Kidney epithelial cell (primary cell): ENCODE measurements at places on chromosomes 5 and 9. TPM values are rescaled to one million over a fixed set of nuclear protein-coding genes. Genes with fewer than 3 reads are reported as not detected.

- DNase-seq, result no peak
Measured at GRCh38 chr9:27065288-27065687, 43.7 kb upstream of the TEK start.

Gene ZNG1A
- 29.7 and 33.3 TPM in 2 replicates for total RNA-seq

Gene INSL6
- total RNA-seq, result not detected in 2 replicates

DNA sequence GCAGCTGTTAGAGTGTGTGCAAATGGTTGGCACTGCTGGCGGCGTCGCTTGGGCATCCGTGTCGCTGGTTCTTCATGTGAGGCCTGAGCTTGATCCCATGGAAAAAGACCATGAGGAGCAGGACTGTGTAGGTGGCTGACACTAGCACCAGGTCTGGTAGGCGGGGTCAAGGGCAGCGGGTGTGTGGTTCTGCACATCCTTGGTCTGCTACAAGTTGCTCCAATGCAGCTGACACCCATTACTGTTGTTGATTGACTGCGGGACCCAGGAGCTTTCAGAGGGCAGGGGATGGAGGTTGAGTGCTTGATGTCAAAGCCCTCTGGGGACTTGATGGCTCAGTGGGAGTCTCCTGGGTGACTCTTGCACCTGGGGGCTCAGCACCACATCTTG lies 29.0 kb upstream of the PITX1 start:
- no peak for DNase-seq

Gene LRRC19
- total RNA-seq, result under 0.01 TPM in 1 of 2 replicates, not detected in the other

DNA sequence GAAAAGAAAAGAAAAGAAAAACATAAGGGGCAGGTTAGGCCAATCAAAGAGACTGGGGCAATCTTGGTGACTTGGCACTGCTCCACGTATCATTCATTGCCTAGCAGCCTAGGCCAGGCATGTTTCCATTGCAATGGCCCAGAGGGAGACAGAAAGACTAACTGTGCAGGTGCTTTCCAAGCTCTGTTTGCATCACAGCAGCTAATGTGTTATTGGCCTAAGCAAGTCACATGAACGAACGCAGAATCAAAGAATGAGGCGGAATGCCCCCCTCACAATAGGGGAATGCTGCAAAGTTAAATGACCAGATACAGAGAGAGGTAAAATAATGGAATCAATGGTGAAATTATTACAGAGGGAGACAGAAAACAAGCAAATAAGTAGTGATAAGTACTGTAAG lies 11.1 kb upstream of the VPS13A start:
- DNase-seq, result no peak

- no peak for DNase-seq
Measured at GRCh38 chr9:71752352-71752751, 16.0 kb downstream of the CEMIP2 start.

DNA sequence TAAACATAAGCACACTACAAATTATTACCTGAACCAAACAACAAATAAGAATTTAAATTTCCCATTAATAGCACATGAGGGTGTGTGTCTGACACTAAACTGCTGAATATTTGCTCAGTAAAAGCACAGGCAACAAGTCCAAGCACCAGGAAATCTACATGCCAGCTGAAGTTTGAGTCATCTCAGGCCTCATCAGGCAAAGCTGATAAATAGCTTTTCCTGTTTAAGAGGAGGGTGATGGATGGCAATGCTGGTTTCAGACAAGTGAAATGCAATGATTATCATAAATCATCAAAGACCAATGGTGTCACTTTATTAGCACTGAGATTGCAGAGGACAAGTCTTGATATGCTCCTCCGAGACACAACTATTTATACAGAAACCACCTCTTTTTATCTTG lies 1668.0 kb upstream of the C9orf72 start:
- no peak for DNase-seq

- DNase-seq, result no peak
Measured at GRCh38 chr5:1724822-1725602, 74.6 kb downstream of the MRPL36 start.

Gene ADCY2
- total RNA-seq, result 0.25 and 0.62 TPM in 2 replicates

DNA sequence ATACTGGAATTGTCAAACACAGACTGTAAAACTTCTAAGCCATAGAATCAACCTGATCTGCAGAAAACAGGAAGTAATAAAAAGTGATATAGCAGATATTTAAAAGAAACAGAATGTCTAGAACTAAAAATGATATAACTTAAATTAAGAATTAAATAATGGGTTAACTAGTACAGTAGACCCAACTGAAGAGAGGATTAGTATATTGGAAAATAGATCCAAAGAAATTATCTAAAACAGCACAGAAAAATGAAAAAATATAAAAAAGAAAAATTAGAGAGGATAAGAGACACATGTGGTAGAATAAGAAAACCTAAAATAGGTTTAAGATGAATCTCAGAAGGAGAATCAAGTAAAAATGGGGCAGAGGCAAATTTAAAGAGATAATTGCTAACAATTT lies 219.9 kb downstream of the SEMA6A start:
- DNase-seq, result no peak

DNA sequence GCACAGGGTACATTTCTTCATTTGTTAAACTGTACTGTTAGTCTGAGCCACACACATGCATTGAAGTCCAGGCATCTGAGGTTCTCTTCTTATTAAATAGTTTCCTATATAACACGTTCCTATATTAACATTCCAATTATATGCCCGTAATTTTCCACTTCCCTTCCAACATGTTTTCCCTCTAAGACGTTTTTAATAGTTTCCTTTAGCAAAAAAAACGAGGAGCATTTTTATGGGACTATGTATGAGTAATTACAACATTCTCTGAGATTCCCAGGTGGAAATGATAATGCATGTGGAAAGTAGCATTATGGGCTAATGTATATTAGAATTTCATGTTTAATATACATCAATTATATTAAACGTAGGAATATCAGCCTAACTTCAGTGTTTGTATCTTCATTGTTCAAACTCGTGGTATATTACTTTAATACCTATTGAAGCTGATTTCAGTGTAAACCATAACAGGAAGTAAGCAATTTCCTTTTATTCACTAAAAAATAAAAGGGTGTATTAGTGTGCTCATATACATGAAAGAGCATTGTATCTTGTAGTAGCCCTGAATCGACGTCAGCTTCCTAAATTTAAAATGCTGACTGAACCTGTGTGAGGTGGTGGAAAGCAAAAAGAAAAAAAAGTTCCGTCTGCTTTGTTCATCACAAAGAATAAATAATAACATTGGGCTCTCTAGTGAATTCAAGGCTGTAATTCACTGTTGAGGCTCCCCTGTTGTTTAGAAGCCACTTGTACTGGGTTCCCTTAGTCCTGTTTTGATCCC lies 11.3 kb downstream of the SMARCA2 start:
- no peak for DNase-seq

Gene OR1Q1
- not detected in 2 replicates for total RNA-seq

DNA sequence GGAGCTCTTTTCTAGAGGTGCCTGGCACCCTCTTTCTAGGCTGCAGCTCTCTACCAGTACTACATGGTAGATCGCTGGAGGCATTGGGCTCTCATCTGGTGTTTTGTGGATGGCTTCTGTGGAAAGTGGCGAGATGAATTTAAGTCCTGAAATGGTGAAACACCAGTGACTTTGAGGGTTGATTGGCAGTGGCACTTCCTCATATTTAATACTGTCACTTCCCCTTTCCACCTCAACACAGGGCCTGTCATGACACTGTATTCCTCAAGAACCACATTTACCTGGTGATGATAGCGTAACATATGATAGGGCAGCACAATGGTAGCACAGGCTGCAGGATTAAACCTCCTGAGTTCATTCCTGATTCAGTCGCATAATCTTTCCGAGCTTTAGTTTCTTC lies 132.1 kb downstream of the KDM4C start:
- no peak for DNase-seq

Gene SLC44A1
- total RNA-seq, result 16.5 and 17.7 TPM in 2 replicates

Gene ANKRD34B
- 1.5 and 2.2 TPM in 2 replicates for total RNA-seq

GRCh38 chr5:178778919-178779318 lies 48.5 kb upstream of the ZNF354A start:
- peak; percentile 44 for DNase-seq

- DNase-seq, result peak; percentile 76
Measured at GRCh38 chr5:125717209-125717608, 706.0 kb upstream of the GRAMD2B start.

DNA sequence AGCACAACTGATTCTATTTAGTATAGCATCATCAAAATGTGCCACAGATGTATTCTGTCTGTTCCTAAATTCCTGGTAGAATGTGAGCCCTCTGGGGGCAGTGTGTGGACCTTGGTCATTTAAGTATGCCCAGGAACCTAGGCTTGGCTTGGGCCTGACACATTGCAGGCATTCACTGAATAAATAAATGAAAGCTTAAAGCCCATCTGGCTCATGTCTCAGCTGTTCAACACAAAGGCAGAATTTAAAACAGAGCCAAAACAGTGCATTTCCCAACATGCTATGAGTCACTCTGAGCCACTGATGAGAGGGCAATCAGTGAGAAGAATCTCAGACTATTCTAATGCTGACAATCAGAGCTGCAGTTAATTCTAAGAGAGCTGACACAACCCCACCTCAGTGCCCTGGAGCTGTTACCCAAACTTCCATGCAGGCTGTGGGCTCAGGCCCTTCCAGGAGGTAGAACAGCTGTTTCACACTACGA lies 8.1 kb downstream of the FAM193B start:
- peak; percentile 93 for DNase-seq

GRCh38 chr9:137760426-137760825 lies 117.2 kb upstream of the CACNA1B start:
- DNase-seq, result no peak

DNA sequence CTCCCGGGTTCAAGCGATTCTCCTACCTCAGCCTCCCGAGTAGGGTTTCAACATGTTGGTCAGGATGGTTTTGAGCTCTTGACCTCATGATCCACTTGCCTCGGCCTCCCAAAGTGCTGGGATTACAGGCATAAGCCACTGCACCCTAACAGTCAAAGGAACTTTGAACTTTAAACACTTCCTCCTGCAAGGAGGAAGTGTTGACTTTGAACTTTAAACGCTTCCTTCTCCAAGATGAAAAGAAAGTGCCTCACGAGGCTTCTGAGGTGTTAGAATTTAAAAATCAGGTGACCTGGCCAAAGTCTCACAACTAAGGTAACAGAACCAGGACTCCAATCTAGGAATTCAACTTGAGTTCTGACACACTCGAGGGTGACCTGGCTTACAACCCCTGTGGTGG lies 150.9 kb downstream of the BRINP1 start:
- DNase-seq, result no peak

GRCh38 chr5:130729541-130729940 lies 435.5 kb downstream of the HINT1 start:
- no peak for DNase-seq

GRCh38 chr5:66515209-66515608 lies 81.0 kb upstream of the MAST4 start:
- no peak for DNase-seq

Gene LCN10
- total RNA-seq, result 0.21 TPM in 1 of 2 replicates, not detected in the other

Gene TMC1
- not detected in 2 replicates for total RNA-seq

Gene RASGRF2
- total RNA-seq, result 5.4 and 5.8 TPM in 2 replicates

Gene MRPL50
- 10.9 and 13.9 TPM in 2 replicates for total RNA-seq

- no peak for DNase-seq
Measured at GRCh38 chr5:5297432-5298067, 124.9 kb upstream of the ICE1 start.

DNA sequence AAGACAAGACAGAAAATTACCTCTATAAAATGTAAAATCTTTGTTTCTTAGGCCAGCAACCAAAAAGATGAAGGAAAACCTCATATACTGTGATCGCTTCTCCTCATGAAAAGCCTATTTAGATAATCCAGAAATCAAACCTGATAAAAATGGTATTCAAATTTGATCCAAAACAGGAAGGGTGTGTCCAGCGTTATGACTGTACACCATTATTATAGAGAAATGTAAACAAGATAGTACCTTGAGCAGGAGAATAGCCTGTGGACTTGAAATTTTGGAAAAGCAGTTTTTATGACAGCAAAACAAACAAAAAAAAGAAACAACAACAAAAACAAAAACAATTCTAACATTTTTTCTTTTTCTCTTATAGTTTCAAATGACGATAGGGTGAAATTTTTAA lies 1382.8 kb upstream of the CDH9 start:
- no peak for DNase-seq

GRCh38 chr9:99762470-99762869 lies 59.2 kb upstream of the NR4A3 start:
- no peak for DNase-seq

DNA sequence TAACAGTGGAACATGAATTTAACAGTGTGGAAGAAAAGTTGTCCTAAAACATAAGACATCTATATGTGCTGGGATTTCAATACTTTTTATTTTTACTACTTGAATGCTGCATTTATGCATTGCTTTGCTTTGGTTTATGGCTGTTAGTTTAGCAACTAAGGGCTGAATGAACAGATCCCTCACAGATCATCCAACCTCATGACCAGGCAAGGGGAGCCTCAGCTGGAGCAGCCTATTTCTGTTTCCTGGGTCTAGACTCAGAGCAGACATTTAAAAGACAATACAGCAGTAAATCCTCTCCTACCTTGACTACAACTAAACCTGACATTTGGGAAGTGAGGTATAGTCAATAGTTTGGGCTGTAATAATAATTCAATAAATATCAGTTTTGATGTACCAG lies 163.3 kb downstream of the AUH start:
- no peak for DNase-seq

- DNase-seq, result no peak
Measured at GRCh38 chr5:1004461-1005248, 3.9 kb upstream of the NKD2 start.

DNA sequence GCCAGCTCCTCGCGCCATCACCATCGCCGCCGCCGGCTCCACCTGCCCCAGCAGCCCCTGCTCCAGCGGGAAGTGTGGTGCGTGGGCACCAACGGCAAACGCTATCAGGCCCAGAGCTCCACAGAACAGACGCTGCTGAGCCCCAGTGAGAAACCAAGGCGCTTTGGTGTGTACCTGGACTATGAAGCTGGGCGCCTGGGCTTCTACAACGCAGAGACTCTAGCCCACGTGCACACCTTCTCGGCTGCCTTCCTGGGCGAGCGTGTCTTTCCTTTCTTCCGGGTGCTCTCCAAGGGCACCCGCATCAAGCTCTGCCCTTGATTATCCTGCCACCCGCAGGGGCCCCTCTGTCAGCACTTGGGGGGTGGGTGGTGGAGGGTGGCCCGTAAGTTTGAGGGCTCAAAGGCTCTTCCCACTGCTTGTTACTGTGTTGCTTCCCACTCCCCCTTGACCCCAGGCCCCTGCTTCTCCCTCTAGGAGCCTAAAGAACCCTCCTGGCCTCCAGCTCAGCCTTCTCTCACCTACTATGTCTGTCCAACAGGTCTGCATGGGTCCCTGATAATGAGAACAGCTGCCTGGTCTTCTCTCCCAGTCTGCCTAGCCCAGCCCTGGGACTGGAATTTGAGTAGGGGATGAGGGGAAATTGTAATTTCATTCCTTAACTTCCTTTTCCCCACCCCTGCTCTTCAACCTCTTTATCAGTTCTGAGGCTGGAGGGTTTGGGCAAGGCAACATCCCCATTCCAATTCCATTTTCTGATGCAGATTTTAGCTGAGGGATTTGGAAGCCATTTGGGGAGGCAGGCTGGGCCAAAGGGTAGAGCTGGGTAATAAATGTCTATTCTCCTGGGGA lies 9.0 kb downstream of the RACK1 start:
- DNase-seq, result no peak

- no peak for DNase-seq
Measured at GRCh38 chr5:160966921-160967320, 114.9 kb upstream of the ATP10B start.
